Mucosa of descending colon (tissue), 3 donors: ENCODE measurements at places on chromosomes 2 and 18.

- DNase-seq: no peak
Observed at GRCh38 chr2:467543-467891, 179.6 kb upstream of the ALKAL2 start.

- no peak for DNase-seq
Observed at GRCh38 chr2:121608367-121608766, 40.9 kb downstream of the CLASP1 start.

GRCh38 chr2:12419803-12420202, 296.9 kb upstream of the TRIB2 start:
- no peak for DNase-seq

DNA sequence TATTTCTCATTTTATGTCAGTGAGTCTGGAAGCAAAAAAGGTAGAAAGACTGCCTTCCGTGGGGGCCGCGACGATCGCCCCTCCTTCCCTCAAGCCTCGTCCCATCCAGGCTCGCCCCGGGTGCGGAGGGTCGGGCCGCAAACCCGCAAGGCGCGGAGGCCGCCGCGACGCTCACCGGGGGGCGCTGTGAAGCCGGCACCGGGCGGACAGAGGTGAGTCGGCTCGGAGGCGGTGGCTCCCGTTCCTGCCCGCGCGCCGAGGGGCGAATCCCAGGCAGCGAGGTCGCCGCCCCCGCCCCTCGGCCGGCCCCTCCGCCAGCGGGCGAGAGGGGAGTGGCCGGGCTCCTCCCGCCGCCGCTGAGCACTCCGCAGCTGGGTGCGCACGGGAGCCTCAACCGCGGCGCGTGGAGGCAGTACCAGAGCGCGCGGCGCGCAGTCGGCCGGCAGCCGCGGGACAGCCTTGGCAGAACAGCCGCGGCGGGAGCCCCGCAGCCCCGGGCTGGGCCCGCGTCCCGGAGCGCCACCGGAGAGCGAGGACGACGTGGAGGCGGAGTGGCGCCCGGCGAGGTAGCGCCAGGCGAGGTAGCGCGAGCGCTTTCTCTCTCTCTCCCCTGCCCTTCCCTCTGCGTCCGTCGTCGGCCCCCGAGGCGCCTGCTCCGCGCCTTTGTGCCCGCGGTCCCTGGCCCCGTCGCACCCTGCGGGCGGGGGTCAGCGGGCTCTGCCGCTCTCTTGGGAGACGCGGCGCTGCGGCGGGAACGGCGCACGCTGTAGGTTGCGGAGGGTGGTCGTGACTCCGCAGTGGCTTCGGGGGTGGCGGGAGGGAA, at the start of gene MYO1B:
MYO1B (plus strand) TSS at position 359 of the 823 bp plus-strand sequence. CDS start 31,492 bp downstream, outside the sequence.
- DNase-seq: peak; percentile 91

DNA sequence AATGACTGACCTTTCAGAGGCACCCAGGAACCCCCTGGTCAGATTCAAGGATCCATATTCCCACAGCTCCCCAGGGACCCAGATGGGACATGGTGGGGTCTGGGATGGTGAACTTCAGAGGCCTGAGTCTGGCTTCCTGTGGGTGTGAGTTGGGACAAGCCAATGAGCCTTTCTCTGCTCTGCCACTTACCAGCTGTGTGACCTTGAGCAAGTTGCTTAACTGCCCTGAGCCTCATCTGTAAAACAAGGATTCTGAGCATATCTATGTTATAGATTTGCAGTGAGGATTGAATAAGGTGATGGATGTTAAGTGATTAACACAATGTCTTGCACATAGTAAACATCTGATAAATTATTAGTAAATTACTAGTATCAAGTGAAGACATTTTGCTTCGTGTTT, 6.4 kb downstream of the ABCG8 start:
- no peak for DNase-seq

DNA sequence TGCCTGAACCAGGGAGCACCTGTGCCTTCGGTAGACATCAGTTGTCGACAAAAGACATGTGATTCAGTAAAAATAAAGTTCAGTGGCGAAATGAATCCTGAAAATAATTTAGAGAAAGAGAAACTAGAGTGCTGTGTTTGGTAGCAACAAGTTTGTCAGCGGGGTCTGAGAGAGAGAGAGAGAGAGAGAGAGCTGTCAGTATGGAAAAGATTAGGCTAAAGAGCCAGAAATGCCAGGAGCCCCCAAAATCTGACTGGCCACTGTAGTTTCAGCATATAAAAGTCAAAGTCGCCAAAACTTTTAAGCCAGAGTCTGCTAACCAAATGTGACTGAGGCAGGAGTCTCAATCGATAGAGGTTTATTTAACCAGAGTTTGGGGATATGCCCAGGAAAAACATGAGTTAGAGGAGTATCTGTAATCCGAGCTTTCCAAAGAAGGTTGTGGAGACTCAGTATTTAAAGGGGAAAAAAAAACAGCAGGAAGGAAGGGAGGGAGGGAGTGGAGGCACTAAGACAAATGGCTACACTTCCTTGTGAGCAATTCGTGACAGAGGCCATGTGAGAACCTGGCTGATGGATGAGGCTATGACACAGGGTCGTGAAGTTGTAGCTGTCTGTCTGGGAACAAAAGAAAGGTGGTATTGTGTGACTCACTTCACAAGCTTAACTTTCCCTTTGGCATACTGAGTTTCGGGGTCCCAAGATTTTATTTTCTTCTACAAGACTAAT, 20.5 kb upstream of the GNAL start:
- DNase-seq: no peak

- DNase-seq: peak; percentile 71
Observed at GRCh38 chr2:171159372-171160118, 1.1 kb downstream of the TLK1 start.

GRCh38 chr18:48711651-48712486, 173.0 kb downstream of the CTIF start:
- DNase-seq: no peak

DNA sequence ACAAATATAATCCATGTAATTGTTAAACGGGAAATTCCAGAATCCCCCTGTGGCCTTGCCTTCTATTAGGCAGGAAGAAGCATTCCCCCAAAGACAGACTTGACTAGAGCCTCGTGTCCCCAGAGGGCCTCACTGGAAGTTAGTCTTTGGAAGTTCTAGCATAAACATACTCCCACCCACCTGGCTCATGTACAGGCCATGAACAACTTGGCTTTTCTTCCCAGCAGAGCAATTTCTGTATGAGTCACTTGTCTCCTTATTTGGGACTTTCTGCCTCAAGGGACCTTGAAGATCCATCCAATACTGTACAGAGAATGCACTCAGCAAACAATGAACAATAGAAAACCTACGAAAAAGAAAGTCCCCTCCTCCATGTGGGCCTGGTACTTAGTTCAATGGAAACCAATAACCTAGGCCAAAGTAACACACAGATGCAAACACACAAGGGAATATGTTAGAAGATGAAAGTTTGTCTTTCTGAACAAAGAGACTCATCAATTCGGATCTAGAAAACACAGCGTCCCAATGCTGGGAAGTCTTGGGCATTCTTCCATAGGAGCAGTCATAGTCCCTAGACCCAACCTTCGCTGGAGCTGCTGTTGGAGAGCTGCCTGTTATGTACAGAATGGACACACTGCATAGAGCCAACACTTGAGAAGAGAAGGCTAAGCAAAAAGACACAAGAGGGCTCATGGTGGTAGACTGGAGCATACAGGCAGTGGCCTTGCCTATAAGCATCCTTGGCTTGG, 303.5 kb downstream of the HRH4 start:
- no peak for DNase-seq

- no peak for DNase-seq
Observed at GRCh38 chr2:205723179-205723578, 40.9 kb downstream of the NRP2 start.

DNA sequence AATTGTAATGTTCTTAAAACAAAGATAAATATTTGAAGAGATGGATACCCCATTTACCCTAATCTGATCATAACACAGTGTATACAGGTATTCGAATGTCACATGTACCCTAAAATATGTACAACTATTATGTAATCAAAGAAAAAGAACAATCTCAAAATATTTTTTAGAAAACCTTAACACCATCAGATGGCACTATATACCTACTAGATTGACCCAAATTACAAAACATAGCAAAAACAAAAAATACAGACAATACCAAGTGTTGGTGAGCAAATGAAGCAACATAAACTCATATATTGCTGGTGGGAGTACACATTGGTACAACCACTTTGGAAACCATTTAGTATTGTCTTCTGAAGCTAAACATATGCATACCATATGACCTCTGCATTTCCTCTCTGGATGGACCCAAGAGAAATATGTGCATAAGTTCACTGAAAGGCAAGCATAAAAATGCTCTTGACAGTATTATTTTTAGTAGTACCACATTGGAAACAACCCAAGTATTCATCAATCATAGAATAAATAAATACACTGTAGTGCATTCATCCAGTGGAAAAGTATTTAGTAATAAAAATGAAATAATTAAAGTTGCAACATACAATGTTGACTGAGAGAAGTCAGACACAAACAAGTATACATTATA, 55.8 kb downstream of the GDF7 start:
- DNase-seq: no peak

DNA sequence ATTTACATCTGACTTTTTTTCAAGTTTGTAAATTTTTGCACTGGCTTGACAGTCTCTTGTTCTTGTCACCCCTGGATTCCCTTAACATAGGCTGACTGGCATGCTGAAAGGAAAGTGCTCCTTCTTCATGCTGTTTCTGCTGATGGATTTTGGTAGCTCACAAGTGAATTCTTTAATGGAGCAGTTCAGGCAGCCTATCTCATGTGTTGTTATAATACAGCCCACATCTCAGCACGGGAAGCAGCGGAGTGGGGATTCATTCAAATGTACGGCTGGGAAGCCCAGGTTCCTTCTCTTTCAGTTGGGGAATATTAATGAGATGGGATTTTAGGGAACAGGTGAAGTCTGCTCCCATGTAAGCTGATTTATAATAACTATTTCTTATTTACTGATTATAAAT, 142.8 kb downstream of the CD8B2 start:
- DNase-seq: no peak

- no peak for DNase-seq
Observed at GRCh38 chr2:19228715-19229114, 129.7 kb downstream of the OSR1 start.

- no peak for DNase-seq
Observed at GRCh38 chr18:7848054-7848412, 280.9 kb downstream of the PTPRM start.

DNA sequence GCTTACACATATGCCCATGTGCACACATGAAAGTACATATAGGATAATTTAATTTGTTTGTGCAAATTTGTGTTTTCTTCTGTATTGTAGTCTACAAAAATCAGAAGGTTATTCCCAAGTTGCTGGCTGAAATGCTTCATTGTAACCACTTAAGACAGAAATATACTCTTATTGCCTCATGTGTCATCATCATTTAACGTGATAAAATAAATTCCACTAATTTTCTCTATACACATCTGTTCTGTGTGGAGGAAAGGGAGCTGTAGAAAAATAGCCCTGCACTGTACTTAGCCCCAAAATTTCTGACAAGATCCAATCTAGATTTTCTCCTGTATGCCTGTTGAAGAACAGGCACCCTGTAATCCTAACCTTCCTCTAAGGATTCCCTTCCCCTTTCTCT, 20.4 kb upstream of the NR4A2 start:
- no peak for DNase-seq

DNA sequence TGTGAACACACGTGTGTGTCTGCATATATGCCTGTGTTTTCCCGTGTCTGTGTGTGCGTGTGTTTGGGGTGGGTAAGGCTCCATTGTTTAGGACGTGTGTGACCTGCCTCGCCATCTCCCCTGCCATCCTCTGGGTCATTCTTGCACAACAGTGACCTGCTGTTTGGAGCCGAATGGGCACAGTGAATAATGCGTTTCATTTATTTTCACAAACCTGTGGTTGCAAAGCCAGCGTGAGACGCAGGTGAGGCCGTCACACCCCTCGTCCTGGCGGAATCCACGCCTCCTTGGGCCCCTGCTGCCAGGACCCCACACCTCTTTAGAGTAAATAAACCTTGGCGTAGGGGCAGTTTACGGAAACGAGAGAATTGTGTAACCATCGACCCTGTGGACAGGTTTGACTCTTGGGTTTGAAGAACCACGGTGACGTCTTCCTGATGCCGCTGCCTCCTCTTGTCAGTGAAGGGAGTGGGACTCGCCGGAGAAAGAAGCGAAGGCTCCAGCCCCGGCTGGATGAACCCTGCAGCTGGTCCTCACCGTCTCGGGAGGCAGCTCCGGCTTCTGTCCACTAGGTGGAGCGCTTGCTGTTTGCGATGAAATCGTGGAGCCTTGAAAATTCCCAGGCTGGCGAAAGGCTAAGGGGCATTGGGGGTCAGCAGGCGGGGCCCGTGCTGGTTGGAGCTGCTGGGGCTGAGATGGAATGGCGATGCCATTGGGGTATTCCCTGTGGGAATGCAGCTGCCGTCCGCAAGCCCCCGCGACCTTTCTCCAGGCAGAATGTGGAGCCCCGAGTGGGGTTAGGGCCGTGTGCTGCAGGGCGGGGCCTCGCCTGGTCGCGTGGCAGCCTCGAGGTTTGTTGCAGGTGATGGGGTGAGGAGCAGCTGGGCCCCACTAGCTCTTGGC, 81.1 kb downstream of the RTP5 start:
- no peak for DNase-seq

DNA sequence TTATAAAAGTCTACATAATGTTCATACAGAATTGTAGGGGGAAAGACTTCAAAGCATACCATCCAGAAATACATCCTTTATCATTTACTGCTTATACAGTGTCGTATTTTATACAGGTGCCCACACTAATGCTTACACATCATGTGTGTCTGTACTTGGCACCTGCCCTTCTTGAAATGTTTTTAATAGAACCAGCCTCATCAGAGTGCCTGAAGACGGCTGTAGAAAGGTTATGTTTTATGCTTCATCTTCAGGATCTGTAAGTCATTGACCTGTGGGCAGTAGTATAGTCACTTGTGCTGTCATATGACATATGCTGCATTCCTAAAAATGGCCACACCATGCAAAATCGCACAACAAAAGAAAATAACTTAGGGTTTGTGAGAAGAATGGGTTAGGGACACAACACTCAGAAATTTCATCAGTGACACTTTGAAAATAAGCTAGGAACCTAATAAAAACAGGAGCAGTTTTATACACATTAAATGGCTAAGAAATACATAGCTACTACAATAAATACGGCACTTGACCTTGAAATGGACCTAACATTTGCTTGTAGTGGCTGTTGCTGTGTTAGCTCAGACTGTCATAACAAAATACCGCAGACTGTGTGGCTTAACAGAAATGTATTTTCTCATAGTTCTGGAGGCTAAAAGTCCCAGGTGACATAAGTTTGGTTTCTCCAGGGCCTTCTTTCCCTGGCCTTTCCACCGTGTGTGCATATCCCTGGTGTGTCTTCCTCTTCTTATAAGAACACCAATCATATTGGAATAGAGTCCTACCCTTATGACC, 112.6 kb downstream of the CERS6 start:
- no peak for DNase-seq

- no peak for DNase-seq
Observed at GRCh38 chr18:55310044-55310676, 277.8 kb downstream of the TCF4 start.

GRCh38 chr2:115610888-115611287, 1168.4 kb downstream of the DPP10 start:
- no peak for DNase-seq

DNA sequence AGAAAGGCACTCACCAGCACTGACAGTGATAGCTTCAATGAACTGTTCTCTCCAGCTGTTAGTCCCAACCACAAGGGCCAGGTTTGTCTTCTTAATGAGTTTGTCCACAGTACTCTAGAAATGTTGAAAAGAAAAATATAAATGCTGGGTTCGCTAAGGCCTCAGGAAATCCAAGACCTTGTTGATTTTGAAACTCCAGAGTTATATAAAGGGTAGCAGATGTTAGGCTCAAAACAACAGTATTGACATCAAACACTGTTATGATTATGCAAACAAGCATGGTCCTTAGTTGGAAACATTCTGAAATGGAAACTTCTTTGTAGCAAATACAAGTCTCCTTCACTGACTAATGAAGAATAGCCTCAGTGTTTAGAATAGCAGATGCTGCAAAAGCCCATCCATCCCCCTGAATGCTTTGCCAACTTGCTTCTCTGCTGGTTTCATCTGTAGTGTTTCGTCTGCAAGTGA, 291.1 kb downstream of the SLC8A1 start:
- no peak for DNase-seq
